ENCODE measurements at places on chromosomes 16 and 17. TPM values are rescaled to one million over a fixed set of nuclear protein-coding genes. Genes with fewer than 3 reads are reported as not detected.

DNA sequence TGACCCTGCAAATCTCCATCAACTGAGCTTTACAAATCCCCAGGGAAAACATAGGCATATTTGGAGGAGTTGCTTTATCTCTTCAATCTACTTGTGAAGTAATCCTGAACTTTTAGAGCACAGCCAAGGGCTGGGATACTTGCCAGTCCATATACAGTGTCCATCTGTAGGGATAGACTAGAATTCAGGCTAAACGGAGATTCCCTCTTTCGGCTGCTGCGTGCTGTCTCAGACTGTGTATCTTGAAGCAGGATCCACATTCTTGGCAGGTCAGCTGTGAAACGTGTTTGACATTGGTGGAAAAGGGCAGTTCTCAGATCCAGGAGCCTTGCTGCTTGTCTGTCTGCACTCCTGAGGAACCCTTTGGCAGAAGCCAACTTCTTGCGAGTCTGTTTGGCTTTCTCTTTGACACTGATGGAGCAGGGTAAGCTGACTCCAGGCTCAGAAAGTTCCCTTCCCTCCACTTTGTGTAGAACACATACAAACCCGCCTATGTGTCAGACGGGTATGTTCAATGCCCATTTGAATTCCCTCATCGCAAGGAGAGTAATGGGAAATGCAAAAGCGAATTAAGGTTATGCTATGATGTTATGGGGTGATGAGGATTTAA is 221.8 kb downstream of the MAP2K4 start:
- peak; percentile 23 for DNase-seq

DNA sequence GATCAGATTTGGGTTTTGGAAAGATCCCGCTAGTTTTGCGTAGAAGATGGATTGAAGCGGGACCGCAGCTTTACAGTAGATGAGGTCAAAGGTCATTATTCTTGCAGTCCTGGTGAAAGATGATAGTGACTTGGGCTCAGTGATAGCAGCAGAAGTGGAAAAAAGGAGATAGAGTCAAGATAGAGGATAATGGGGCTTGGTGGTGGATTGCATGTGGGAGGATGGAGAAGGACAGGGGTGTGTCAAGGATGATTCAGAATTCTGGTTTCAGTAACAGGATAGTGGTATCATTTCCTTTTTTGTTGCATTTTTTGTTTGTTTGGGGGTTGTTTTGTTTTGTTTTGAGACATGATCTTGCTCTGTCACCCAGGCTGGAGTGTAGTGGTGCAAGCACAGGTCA is 28.7 kb downstream of the CHD9NB start:
- DNase-seq: no peak

- no peak for DNase-seq
Observed at GRCh38 chr16:79250502-79251098, 349.9 kb downstream of the MAF start.

DNA sequence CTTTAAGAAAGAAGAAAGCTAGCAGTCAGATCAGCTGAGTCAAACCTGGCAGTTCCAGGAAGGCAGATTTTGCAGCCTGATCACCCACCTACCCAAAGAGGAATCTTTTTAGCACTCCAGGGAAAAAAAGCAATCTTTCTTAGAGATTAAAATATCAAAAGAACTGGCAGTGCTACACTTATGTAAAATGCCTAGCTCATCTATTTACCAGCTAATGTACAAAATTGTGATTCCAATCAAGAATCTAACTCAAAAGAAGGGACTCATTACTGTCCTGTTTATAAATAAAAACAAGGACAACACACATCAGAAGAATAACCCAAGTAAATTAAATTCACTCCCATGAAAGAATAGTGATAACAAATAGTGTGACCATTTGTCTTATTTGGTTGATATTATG is 222.4 kb upstream of the ERCC4 start:
- DNase-seq: no peak

DNA sequence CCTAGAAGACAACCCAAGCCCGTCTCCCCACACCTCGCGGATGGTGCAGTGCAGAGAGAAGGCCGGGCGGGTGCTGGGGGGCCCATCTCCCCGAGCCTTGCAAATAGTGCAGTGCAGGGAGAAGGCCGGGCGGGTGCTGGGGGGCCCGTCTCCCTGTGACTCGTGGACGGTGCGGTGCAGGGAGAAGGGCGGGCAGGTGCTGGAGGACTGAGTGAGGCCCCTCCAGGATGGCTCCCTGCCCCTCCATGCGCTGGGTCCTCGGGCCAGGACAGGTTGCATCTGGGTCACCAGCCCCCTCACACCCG is 40.0 kb upstream of the ACSF3 start:
- no peak for DNase-seq

GRCh38 chr16:1906846-1907165 is 11.4 kb downstream of the HS3ST6 start:
- DNase-seq: no peak

GRCh38 chr17:40531051-40531991 is 29.9 kb upstream of the TNS4 start:
- no peak for DNase-seq

DNA sequence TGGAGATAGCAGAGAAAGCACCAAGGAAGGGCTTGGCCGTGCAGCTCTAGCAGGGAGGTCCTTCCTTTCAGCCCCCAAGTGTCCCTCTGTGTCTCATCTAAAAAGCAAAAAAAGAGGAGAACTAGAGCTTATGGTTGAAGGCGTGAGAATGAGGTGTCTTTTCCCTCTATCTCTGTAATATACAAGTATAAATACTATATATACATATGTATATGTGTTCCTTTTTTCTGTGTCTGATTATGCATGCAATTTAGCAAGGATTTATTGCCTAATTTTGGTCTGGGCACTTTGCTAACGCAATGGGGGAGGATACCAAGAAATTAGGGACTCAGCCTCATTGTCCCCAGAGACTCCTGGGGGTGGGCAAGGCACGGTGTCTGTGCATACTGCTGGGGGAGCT is 90.2 kb upstream of the CCL2 start:
- no peak for DNase-seq

DNA sequence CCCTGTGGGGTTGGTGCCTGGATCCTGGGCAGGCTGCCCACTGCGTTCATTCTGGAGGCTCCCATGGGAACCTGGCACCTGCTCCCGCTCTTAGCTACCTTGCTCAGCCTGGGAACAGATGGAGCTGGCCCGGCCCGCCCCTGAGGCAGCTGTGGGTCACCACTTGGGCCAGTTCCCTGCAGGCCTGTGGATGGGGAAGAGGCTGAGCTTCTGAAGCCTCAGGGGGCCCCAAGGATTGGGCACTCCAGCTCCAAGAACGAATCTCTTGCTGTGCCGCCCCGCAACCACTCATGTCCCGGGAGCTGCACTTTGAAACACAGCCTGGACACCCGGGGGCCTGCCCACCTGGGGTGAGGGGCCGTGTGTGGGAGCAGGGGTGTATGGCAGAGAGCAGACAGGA is 37.7 kb downstream of the BAHCC1 start:
- no peak for DNase-seq

DNA sequence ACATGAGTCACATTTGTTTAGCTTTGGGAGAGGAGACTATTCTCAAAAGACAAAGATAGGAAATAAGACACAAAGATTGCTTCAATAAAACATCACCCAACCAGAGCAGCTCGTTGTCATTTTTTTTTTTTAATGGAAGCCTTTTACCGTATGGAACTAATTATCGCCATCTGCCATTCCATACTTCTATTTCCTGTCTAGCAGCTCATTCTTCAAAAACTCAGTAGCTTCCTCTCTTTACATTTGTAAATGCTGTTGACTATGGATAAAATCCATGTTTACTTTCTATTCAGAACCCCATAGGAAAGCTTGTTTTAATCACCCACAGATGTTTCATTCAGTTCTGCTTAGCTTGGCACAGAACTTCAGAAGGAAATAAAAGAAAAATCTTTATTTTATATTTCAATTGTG is 110.0 kb upstream of the PSMD7 start:
- DNase-seq: no peak

The MYL11 gene
- not detected for total RNA-seq

The OR1F1 gene
- not detected for total RNA-seq

The MYO15A gene
- 1.3 TPM for total RNA-seq

The KRTAP9-4 gene
- not detected for total RNA-seq
